ENCODE measurements at places on chromosomes 11 and 22.

- DNase-seq = no peak
These were observed 228.1 kb downstream of the MN1 start for GRCh38 chr22:27573280-27574001.

DNA sequence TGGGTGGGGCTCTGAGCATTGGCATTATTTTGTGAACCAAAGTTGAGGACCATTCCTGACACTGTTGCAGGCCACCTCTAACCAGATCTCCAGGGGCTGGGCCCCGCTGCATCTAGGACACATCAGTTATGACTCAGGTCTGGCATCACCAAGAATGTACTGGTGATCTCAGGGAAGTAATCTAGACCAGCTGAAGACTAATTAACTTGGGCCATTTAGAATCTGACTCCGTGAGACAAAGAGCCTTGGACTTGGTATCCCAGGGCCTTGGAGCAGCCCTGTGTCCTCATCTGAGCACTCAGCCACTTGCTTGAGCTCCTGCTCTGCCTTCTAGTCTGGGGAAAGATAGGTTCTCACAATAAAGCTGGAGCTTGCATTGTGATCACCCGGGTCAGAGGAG lies 200.6 kb downstream of the KIRREL3 start:
- DNase-seq = no peak

GRCh38 chr11:83990160-83990733 lies 704.1 kb upstream of the CCDC90B start:
- no peak for DNase-seq

DNA sequence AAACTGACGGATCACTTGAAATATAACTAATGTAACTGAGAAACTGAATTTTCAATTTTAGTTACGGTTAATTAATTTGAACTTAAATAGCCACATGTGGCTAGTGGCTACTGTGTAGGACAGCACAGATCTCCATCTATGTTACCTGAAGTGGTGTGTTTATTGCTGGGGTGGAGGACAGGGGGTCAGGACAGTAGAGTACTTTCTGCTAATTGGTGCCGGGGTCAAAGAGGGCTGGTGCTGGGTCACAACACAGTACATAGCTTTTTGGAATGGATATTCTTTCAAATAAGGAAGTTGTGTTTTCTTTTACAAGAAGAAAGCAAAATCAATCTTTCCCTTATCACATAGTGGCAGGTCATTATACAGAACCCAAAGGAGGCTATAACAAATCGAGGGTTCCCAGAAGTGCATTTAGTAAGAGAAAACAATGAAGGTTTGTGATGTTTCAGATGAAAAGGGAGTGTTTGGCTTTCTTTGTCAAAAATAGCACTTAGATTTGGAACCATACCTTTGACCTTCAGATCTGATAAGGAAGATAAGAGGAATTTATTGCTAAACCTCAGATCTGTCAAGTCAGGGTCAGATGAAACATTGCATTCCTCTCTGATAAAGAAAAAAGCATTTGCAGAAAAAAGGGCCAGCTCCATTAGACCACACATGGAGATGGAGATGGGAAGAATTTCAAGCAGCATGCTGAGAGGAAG lies 384.5 kb downstream of the AASDHPPT start:
- no peak for DNase-seq

DNA sequence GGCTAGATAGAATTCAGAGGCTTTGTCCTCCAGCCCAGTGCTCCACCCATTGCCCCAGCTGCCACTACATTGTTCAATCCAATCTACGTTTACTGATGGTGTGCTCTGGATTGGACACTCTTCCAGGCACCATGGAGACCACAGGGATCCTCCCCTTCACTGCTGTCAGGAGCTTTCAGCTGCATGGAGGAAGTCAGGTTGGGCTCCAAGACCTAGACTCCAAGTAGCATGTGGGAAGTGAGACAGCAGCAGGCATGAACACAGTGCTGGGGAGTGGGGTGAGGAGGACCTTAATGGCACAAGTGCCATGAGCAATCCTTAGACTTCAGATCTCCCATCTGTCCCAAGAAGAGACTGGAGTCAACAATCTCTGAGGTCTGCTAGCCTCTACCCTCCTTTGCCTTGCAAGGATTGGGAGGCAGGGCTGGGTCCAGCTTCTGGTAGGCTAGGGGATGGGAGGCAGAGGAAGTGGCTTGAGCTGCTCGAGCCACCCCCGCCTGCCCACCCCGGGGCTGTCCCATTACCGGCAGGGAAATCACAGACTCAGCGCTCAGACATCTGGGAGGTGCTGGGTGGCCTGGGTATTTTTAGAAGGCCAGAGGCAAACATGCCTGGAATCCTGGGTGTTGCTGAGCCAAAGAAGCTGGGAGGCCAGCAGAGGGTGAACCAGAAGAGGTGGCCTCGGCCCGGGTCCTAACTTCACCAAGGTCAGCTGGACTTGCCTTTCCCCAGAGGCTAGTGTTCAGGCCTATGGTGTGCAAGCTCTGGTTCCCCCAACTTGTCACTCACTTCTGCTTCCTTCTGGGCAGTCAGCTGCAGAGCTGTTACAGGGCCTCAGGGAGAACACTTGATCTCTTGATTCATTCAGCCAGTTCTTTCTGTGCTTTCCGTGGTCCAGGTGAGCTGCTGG lies 15.2 kb upstream of the FCHSD2 start:
- no peak for DNase-seq

- DNase-seq = no peak
These were observed 6.1 kb downstream of the ZNF408 start for GRCh38 chr11:46706886-46707285.

DNA sequence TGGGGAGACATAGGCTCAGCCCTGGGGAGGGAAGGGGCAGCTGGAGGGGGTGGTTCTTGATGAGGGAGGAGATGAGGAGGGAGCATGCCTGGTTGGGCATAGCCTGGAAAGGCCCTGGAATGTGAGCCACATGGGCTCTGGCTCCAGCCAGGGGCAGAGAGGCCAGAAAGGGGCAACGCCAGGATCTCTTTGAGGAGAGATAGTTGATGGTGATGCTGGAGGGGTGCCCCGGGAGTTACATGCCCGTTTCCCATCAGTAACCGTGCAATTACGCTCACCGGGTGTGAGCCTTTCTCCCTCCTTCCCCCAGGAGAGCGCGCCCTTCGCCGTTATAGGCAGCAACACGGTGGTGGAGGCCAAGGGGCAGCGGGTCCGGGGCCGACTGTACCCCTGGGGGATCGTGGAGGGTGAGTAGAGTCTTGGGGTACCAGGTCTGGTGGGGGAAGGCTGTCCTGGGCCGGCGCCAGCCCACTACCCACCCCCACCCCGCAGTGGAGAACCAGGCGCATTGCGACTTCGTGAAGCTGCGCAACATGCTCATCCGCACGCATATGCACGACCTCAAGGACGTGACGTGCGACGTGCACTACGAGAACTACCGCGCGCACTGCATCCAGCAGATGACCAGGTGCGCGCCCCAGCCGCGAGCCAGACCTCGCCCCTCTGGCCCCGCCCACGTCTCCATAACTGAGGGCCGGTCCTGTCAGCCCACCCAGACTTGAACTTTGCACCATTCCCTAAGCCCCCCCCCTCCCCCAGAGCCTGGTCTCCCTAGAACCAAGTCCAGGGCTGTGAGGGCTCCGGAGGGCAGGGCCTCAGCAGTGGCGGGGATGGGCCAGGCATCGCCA lies 1.8 kb upstream of the GP1BB start:
- DNase-seq = no peak

DNA sequence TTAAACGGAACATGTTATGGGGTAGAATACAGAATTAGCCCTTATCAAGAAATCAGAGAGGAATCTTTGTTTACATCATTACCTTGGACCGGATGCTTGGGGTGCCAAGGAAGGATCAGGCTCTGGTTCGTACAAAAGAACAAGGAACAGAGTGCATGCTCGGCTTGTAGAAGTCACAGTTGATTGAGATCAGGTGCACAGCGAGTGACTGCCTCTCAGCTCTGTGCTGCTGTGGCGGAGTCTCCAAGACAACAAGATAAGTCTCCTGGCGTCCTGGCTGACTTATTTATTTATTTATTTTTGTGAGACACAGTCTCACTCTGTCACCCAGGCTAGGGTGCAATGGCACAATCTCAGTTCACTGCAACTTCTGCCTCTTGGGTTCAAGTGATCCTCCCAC lies 31.8 kb downstream of the GLB1L2 start:
- no peak for DNase-seq

- DNase-seq = no peak
These were observed 42.9 kb downstream of the YWHAH start for GRCh38 chr22:31987218-31987617.

DNA sequence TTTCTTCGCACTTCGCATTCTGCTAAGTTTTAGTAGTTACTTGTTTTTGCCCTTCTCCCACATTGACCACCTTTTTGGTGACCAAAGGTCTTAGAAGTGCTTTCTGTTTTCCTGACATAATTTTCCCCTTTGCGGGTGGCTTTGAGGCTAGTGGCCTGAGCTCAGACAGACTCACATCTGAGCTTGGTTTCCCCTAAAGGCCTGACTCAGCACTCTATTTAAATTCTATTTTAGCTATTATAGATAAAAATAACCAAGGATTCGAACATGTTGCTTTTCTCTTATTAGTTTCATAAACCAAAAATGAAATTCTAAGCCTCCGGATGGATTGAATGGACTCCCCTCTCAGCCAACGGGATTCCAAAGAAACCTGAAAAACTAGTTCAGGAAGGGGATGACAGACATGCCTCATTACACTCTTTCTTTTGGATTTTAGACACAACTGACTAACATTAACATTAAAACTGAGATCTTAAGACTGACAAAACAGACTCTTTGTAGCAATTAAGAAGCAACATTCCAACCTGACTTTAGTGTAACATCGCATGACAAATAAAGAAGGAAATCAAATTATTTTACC lies 258.5 kb downstream of the LUZP2 start:
- DNase-seq = no peak

DNA sequence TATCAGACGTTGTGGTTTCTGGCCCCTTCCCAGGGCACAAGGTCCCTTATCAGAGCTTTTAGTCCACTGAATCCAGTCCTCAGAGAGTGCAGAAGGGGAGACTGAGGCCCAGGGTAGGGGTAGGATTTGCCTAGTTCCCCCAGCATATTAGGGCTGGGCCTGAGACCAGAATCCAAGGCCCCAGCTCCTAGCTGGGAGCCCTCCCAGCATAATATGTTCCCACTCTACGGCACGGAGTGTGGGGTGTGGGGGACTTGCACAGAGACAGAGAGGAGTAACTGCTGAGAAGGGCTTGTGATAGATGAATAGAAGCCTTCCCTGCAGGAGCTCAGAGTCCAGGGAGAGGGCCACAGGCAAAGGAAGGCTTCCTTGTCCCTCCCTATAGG lies 43.8 kb downstream of the NEU3 start:
- DNase-seq = no peak

DNA sequence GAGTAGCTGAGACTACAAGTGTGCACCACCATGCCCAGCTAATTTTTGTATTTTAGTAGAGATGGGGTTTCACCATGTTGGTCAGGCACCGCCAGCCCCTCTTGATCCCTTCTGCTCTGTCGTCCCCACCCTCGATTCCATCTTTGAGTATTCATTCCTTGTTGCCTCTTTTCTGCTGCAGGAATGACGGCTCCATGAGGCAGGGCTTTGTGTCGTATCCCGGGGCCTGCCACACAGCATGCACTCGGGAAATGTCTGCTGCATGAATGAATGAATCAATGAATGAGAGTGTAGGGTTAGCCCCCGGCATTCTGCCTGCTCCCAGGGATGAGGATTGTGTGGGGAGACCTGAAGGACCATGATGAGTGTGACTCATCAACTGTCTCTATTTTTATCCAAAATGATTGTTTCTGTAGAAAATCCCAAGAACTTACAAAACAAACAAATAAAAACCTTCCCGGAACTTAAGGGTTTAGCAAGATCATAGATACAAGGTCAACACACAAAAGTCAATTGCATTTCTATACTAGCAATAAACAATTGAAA lies 54.6 kb upstream of the SLC22A12 start:
- DNase-seq = no peak

GRCh38 chr11:78731027-78731426 lies 156.4 kb upstream of the NARS2 start:
- DNase-seq = no peak

DNA sequence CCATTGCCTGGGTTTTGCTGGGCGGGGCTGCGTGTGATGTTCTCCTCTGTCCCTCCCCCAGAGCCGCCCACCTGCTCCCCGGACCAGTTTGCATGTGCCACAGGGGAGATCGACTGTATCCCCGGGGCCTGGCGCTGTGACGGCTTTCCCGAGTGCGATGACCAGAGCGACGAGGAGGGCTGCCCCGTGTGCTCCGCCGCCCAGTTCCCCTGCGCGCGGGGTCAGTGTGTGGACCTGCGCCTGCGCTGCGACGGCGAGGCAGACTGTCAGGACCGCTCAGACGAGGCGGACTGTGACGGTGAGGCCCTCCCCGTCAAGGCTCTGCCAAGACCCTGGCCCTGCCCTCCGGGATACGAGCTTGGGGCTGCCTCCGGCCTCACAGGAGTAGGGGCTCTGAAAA lies 27.0 kb upstream of the PPP6R3 start:
- DNase-seq = no peak

Measured in GM18507 (cell line).